ENCODE measurements at places on chromosomes 2 and 18.

DNA sequence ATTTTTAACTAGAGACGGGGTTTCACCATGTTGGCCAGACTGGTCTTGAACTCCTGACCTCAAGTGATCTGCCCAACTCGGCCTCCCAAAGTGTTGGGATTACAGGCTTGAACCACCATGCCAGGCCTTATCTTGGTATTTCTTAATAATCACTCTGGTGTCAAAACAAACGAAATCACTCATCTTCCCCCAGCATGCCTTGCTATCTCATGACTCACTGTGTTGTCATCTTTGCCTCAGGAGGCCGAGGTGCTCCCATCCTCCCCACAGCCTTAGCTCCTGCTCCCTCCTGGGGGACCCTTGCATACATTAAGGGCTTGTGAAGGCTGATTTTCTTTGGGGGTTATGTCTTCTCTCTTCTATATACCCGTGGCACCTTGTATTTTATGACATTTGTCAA lies 250.1 kb upstream of the DPP10 start:
- H3K36me3 ChIP-seq, result no peaks in the 10 kb centered on the region
- no peaks in the 10 kb centered on the region for H3K27me3 ChIP-seq
- no peak overlapping the region for H3K4me3 ChIP-seq
- H3K4me1 ChIP-seq, result no peaks in the 10 kb centered on the region
- DNase-seq, result no peak
- no peak overlapping the region for H3K27ac ChIP-seq

DNA sequence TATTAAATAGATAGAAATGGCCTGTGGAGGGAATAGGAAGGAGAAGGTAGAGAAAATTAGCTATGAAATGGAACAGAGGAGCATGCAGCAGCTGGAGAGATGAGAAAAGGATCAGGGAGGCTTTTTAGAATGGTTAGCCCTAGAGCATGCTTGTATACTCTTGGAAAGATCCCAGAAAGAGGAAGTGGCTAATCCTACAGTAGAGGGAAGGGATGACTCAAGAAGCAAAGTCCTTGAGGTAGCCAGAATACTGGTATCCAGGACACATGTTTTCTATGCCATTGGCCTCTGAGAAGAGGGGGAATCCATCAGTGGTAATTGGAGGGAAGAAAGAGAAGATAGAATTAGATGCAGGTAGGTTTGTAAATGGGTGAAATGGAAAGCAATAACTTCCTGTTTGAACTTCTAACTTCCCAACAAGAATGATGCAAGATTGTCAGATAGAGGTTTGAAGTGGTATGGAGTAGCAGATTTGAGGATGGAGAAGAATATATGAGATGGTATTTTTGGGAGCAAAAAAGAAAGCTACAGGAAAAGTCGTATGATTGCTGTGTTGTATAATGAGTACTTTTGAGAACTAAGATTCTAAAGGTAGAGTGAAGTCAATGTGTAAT lies 17.1 kb upstream of the OSBPL6 start:
- no peaks in the 10 kb centered on the region for H3K36me3 ChIP-seq
- DNase-seq, result no peak
- no peak overlapping the region for H3K27ac ChIP-seq
- H3K4me3 ChIP-seq, result no peak overlapping the region

GRCh38 chr2:85852937-85853498 lies 35.8 kb downstream of the ST3GAL5 start:
- no peak for DNase-seq
- H3K36me3 ChIP-seq, result no peaks in the 10 kb centered on the region
- H3K4me1 ChIP-seq, result no peaks in the 10 kb centered on the region
- H3K4me3 ChIP-seq, result no peak overlapping the region
- H3K27me3 ChIP-seq, result no peaks in the 10 kb centered on the region

GRCh38 chr2:170502361-170503130 lies 212.6 kb upstream of the SP5 start:
- H3K27me3 ChIP-seq, result no peaks in the 10 kb centered on the region
- peaks cover 6% of the 10 kb centered on the region for H3K4me1 ChIP-seq
- peak; percentile 48 for DNase-seq
- no peak overlapping the region for H3K4me3 ChIP-seq

DNA sequence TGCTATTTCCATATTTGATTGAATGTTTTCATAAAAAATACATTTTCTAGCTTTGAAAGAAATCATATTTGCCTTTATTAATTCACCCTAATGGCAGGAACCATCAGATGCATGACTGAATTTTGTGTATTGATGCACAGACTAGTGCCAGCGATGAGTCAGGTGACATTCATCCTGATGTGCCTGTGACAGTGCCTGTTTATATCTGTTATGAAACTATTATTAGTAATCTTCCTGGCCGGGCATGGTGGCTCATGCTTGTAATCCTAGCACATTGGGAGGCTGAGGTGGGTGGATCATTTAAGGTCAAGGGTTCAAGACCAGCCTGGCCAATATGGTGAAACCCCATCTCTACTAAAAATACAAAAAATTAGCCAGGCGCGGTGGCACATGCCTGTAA lies 170.0 kb downstream of the TSN start:
- no peak overlapping the region for H3K4me3 ChIP-seq
- H3K4me1 ChIP-seq, result no peaks in the 10 kb centered on the region
- no peak overlapping the region for H3K27ac ChIP-seq

DNA sequence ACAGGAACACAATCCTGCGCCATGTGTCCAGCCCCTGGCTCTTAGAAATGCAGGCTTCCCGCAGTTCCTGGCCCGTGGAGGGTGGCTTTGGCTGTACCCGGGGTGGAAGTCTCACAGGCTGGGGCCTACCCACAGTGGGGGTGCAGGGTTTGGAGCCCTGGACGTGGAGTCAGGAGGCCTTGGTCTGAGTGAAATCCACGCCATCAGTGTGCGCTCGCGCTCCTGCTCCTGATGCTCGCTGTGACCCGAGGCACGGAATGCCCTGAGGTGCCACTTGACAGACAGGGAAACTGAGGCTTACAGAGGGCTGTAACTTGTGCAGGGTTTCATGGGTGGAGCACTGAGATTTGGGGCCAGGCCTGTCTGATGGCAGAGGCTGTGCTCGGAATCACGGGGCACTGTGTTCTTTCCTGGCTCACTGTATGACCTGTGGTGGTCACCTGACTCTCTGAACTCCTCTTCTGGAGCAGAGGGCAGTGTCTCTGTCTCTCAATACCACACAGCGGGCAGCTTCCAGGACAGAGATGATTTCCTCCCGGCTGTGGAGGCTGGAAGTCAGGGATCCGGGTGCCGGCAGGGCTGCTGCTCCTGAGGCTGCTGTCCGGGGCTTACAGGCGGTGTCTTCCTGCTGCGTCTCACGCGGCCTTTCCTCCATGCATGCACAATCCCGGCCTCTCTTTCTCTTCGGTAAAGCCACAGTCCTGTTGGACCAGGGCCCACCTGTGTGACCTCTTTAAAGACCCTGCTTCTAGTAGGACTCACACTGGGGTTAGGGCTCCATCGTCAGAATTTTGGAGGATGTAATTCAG lies 25.9 kb upstream of the ALLC start:
- no peaks in the 10 kb centered on the region for H3K36me3 ChIP-seq
- no peaks in the 10 kb centered on the region for H3K27me3 ChIP-seq
- no peaks in the 10 kb centered on the region for H3K4me1 ChIP-seq

- DNase-seq, result no peak
- H3K4me1 ChIP-seq, result peaks cover 3% of the 10 kb centered on the region
- H3K4me3 ChIP-seq, result no peak overlapping the region
- H3K36me3 ChIP-seq, result no peaks in the 10 kb centered on the region
- no peaks in the 10 kb centered on the region for H3K27me3 ChIP-seq
These were observed 470.2 kb downstream of the TXNL1 start for GRCh38 chr18:56168049-56168781.

GRCh38 chr2:133682906-133683305 lies 114.6 kb upstream of the NCKAP5 start:
- H3K27ac ChIP-seq, result no peak overlapping the region
- H3K4me1 ChIP-seq, result no peaks in the 10 kb centered on the region
- no peaks in the 10 kb centered on the region for H3K27me3 ChIP-seq

- no peaks in the 10 kb centered on the region for H3K36me3 ChIP-seq
- H3K4me3 ChIP-seq, result no peak overlapping the region
- no peaks in the 10 kb centered on the region for H3K27me3 ChIP-seq
- 0 out of 2 replicates have a peak, but pooled peaks cover 2% of the 10 kb centered on the region for H3K4me1 ChIP-seq
- H3K27ac ChIP-seq, result no peak overlapping the region
These were observed 7.6 kb upstream of the DSG2 start for GRCh38 chr18:31490387-31490786.

- no peak overlapping the region for H3K4me3 ChIP-seq
- no peak for DNase-seq
- no peaks in the 10 kb centered on the region for H3K36me3 ChIP-seq
These were observed 201.8 kb downstream of the GBX2 start for GRCh38 chr2:235966396-235966795.

DNA sequence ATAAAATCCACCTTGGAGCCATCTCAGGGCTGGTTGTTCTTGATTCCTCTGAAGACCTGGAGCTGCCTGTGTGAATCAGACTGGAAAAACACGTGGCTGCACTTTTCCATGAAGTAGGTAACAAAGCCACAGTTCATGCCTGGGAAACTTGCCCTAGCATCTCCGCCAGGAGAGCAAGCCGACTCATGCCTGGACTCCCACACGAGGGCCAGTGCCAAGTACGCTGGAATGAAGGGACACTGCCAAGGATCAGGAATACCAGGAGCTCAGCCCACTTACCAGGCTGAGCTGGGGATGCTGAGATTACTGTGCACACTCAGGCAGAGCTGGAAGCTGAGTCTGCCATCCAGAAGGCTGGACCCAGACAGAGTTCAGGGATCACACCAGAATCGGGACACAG lies 10.9 kb upstream of the FHL2 start:
- no peaks in the 10 kb centered on the region for H3K27me3 ChIP-seq
- H3K27ac ChIP-seq, result no peak overlapping the region
- H3K36me3 ChIP-seq, result no peaks in the 10 kb centered on the region
- no peak for DNase-seq

GRCh38 chr2:20624884-20625485 lies 25.9 kb downstream of the HS1BP3 start:
- no peaks in the 10 kb centered on the region for H3K27me3 ChIP-seq
- no peaks in the 10 kb centered on the region for H3K36me3 ChIP-seq

DNA sequence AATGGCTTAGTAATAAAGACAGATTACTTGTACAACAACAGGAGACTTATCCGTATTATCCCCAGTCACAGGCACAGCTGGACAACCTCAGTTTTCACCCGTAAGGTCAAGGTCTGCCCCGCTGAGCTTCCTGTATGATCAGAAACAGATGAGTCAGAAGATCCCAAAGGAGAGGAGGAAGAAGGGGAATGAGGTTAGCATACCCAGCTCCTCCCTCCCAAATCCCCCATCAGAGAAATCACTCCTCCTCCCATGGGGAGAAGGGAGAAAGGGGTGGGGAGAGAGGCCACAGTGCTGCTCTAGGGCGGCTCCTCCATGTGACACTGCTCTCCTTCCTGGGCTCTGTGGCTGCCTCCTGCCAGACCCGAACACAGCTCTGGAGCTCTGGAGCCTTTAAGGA lies 53.8 kb upstream of the SPTBN1 start:
- H3K4me3 ChIP-seq, result no peak overlapping the region
- DNase-seq, result no peak
- no peak overlapping the region for H3K27ac ChIP-seq
- no peaks in the 10 kb centered on the region for H3K36me3 ChIP-seq
- H3K4me1 ChIP-seq, result no peaks in the 10 kb centered on the region

DNA sequence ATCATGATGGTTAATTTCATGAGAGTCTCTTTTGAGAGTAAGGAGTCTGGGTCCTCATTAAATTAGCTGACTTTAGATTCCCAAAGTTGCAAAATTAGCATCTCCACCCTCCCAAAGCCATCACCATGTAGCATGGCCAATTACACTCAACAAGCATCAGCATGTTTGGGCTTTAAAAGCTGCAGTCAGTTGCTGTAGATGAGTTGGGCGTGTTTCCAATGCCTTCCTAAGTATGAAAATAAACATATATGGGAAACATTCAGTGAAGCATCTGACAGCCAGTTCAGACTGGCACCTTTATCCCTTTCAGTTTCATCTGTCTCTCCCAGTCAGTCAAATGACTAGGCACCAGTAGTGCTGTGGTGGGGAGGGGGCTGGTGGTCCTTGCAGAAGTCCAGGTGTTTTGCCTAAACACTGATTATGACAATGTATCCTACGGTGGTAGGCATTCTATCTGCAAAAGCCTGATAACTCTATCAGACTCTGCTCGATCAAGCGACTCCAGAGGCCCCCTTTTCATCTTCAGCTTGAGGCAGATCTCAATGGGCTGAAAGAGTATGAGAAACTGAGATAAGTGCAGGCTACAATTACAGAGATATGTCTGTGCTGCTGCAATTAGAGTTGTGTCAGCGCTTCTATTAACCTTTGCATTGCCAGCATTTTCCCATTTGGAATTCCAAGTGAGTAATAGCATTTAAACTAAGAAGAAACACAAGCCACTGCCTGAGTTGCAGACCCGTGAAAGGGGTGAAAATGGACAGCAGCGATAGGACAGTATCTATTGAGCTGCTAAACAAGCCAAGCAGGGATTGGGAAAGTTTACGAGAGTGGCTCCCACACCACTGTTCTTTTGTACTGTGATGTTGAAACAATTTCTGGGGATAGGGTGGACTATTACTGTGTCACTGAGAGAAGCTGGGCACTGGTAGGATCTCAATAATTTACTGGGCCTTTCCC lies 67.3 kb upstream of the SPOPL start:
- H3K27me3 ChIP-seq, result no peaks in the 10 kb centered on the region
- no peak overlapping the region for H3K4me3 ChIP-seq
- no peaks in the 10 kb centered on the region for H3K4me1 ChIP-seq

DNA sequence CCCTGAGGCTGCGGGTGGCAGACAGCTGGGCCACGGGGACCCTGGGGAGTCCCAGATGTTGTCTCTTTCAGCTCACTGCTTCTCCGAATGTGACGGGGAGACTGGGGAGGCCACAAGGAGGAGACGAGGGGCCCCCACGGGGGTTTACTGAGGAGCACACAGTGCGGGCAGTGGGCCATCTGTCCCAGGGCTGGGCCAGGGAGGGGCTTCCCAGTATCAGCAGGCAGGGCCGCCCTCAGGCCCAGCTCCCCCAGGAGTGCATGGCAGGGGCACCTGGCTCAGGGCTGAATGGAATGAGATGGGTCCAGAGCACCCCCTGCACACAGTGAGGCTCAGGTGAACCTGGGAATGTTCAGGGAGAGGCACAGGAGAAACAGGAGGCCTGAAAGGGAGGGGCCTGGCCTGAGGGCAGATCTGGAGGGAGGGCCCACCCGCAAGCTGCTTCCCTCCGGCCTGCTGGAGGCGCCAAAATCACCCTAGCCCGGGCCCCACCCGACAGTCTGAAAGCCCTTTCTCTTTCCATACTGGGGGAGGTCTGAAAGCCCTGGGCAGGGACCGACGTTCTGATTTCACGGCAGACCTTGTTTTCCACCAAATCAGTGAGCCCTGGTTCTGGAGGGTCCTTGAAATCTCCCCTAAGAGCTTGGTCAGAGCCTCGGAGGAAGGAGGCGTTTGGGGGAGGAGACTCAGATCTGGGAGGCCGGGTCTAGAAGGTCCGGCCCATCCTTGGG lies 35.5 kb upstream of the PTMA start:
- no peak for DNase-seq
- H3K27me3 ChIP-seq, result no peaks in the 10 kb centered on the region
- H3K36me3 ChIP-seq, result no peaks in the 10 kb centered on the region
- H3K27ac ChIP-seq, result no peak overlapping the region
- peak overlapping the region; percentile 25 for H3K4me3 ChIP-seq
- peaks cover 11% of the 10 kb centered on the region for H3K4me1 ChIP-seq

- H3K27ac ChIP-seq, result no peak overlapping the region
- H3K27me3 ChIP-seq, result no peaks in the 10 kb centered on the region
- H3K4me1 ChIP-seq, result peaks cover 10% of the 10 kb centered on the region
- no peaks in the 10 kb centered on the region for H3K36me3 ChIP-seq
- no peak overlapping the region for H3K4me3 ChIP-seq
- DNase-seq, result no peak
These were observed 102.3 kb upstream of the ALPP start for GRCh38 chr2:232276084-232276732.

GRCh38 chr2:218859988-218860831 lies 605 bp downstream of the WNT6 start:
- peaks cover 3% of the 10 kb centered on the region for H3K4me1 ChIP-seq
- H3K36me3 ChIP-seq, result no peaks in the 10 kb centered on the region
- no peak for DNase-seq
- peaks cover 66% of the 10 kb centered on the region for H3K27me3 ChIP-seq
- no peak overlapping the region for H3K27ac ChIP-seq
